IMR-90 (cell line): ENCODE measurements at places on chromosomes 5 and 9.

DNA sequence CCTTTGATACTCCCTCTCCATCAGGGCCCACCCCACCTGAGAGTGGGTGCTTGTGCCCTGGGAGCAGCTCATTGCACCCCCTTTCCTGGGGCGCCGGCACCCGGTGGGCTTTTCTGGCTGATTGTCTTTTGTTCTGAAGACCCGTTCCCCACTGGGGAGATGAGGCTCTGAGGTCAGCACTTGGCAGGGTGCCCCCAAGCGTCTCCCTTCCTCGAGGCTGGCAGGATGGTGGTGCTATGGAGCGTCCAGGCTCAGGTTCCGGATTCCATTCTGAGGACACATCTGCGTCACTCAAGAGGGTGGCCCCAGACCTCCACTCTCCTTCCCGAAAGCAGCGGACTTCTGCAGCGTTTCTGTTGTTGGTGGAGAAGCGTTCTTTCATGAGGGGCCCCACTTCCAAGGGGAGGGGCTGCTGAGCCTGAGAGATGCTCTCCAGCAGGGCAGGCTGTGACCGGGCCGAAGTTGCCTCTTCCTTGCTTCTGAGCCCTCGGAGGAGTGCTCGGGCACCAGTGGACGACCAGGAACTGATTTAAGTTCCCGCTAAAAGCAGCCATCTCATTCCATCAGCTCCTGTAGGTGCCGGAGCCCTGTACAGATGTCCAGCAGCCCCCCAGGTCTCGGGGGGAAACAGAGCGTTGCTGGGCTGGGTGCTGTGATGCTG, 42.2 kb downstream of the COL5A1 start:
- no peak for DNase-seq

GRCh38 chr5:42992088-42992879, 47.8 kb downstream of the ANXA2R start:
- peak; percentile 88 for DNase-seq

- no peak for DNase-seq
Measured at GRCh38 chr5:2272755-2273154, 390.0 kb upstream of the IRX4 start.

DNA sequence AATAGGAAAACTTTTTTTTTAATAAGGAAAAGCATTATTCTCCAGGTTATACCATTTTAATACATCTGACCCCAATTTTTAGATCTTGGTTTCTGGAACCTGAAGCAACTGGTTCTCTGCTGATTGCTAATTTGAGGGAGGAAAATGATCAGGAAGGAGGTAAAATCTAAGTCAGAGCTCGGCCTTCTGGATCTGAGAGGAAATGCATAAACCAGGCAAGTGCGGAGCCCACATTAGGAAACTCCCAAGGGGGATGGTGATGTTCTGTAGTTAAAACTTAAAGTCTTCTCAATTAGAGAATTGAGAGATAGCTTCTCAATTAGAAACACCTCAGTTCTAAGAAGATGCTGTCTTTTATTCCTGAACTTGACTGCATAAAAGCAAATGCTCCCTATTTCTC, 113.5 kb downstream of the TSSK1B start:
- DNase-seq: no peak

DNA sequence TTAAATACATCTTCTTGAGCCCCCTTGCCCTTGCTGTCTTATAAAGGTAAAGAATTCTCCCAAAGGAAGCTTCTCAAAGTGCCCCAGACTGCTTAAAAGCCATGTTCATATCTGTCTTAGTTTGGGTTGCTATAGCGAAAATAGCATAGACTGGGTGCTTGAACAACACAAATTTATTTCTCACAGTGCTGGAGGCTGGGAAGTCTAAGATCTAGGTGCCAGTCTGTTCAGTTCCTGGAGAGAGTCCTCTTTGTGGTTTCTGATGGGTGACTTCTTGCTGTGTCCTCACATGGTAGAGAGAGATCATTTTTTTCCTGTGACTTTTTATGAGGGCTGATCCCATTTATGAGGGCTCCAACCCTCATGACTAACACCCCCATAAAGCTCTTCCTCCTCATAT, 486.7 kb upstream of the ADAMTS16 start:
- DNase-seq: no peak

DNA sequence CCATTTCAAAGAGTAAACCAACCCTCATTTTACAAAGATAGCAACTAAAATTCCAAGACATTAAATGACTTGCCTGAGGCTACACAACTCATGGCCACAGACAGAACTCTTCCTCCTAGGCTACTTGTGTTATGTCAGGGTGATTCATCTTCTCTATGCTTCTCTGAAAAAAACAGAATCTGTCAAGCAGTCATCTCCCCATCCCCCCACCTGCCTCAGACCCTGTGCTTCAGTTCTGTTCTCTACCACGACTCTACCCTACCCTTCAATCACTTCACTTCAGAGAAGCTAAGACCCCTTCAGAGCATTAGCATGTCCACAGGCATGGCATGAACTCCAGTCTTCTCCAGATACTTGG, 277.7 kb upstream of the PTGER4 start:
- DNase-seq: peak; percentile 30

DNA sequence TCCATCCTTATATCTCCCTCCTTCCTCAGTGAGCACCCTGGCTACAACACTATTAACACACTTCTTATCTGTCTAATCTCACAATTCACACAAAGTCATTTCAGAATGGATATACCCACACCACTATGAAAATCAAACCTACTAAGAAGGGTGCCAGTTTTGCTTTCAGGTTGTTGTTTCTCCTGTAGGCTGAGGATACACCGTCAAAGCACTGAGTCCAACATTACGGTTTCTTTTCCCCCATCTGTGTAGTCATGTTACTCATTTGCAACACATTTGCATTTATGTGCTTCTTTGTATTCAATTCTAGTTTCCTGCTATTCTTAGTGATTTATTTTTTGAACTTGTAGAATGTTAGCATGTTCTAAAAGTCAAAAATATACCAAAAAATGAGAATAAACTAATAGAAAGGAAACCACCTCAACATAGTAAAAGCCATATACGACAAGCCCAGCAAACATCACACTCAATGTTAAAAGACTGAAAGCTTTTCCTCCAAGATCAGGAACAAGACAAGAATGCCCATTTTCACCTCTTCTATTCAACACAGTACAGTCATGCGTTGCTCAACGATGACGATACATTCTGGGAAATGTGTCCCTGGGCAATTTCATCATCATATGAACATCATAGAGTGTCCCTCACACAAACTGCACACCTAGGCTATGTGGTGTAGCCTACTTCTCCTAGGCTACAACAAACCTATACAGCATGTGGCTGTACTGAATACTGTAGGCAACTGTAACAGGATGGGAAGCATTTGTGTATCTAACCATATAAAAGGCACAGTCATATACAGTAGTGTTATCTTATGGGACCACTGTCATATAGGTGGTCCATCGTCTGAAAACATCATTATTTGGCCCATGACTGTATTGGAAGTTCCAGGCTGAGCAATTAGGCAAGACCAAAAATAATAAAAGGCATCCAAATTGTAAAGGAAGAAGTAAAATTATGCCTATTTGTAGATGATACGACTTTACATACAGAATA, 6.3 kb downstream of the ROR2 start:
- peak; percentile 8 for DNase-seq

DNA sequence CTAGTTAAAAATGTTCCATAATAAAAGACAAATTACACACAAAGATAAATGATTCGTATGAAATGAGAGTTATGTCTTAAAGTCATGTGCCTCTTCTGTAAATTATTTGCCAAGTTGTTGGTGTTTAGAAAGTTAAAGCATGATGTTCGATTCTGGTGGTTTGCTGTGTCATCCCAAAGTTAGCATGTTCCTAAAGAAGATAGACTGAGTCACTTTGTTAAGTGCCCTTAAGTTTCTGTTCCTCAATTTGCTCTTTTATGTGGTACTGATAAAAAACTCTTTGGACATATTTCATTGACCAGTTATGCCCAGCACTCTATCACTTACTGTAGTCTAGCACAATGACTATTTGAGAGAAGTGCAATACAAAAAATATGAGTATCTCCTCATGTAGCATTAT, 366.9 kb upstream of the ZNF608 start:
- no peak for DNase-seq

- no peak for DNase-seq
Measured at GRCh38 chr9:93037476-93037971, 21.0 kb upstream of the SUSD3 start.

DNA sequence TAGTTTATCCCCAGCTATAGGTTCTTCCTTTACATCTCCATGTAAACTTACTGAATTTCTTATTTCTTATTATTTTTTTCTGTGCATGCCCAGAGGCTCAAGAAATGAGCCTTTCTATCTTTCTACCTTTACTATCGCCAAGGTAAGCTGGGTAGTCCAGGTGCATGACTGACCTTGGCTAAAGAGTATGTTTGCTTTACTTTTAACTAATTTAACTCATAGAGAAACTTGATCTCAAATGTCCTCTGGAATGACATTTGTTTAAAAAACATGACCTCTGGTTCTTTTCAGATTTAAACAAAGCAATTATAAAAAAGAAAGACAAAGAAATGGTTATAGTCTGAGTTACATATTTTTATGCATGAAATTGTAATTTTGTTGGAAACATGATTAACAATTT, 397 bp downstream of the C6 start:
- no peak for DNase-seq

DNA sequence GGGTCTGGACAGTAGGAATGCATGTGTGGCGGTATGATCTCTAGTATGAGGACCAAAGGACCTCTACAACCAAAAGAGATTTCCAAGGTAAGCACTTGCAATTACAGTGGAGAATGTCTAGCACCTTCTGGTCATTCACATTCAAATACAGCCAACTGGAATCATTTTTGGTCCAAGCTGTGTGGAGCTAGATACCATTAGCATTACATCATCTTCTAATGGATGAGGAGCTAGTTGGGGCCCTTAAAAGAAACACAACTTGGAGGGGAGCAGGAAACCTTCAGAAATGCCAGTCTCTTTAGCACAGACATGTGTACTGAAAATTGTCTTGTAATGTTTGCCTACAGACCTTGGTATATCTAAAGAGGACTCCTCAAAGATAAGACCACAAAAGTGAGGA, 244.7 kb downstream of the BNC2 start:
- peak; percentile 67 for DNase-seq

GRCh38 chr5:176397736-176398420, 9.3 kb downstream of the HIGD2A start:
- no peak for DNase-seq

DNA sequence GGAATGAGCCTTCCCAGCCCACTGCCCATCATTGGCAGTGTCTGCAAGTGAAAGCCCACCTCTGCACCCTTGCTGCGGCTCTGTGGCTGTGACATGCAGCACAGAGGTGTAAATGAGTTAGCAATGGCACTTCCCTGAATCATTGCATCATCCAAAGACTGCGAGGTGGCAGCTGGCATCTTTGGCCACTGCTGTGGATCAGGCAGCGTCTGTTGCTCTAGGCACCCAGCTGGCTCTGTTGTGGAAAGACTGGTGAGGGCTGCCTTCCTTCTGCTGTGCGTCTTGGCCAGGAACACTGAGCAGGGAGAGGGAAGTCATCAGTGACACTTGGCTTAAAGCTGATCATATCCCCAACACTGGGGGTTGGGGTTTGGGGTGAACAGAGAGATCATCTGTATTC, 64.5 kb downstream of the MFAP3 start:
- no peak for DNase-seq

GRCh38 chr5:61130289-61130688, 32.0 kb downstream of the SMIM15 start:
- no peak for DNase-seq

GRCh38 chr5:155905364-155905763, 421.6 kb upstream of the SGCD start:
- no peak for DNase-seq

DNA sequence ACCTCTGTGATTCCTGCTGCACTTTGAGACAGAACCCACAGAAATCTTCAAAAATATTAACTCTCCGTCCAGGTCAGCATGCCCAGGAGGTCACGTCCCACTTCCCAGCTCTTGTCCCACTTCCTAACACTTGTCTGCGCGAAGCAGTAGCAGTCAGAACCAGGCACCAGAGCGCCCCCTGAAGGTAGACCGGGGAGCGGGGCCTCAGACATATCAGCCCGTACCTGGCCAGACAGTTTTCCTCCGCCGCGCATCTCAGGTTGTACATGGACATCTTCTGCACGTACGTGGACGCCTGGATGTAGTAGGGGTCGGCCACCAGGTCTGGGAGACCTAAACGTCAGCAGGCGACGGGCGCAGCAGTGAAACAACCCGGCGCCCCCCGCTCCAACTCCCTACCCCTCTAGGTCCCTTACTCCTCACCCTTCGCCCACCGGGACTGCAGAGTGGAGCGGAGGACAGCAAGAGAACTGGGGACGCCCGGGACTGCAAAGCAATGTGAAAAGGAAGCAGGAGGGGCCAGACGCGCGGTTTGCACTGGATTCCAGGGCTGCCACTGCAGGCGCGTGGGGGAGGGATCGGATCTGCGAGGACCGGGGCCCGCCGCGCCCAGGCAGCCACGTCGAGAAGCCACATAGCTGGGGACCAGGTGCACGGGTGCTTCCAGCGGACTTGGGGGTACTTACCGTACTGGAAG, 1.2 kb downstream of the LOX start:
- peak; percentile 76 for DNase-seq

GRCh38 chr5:98540056-98540455, 233.4 kb upstream of the RGMB start:
- peak; percentile 30 for DNase-seq

DNA sequence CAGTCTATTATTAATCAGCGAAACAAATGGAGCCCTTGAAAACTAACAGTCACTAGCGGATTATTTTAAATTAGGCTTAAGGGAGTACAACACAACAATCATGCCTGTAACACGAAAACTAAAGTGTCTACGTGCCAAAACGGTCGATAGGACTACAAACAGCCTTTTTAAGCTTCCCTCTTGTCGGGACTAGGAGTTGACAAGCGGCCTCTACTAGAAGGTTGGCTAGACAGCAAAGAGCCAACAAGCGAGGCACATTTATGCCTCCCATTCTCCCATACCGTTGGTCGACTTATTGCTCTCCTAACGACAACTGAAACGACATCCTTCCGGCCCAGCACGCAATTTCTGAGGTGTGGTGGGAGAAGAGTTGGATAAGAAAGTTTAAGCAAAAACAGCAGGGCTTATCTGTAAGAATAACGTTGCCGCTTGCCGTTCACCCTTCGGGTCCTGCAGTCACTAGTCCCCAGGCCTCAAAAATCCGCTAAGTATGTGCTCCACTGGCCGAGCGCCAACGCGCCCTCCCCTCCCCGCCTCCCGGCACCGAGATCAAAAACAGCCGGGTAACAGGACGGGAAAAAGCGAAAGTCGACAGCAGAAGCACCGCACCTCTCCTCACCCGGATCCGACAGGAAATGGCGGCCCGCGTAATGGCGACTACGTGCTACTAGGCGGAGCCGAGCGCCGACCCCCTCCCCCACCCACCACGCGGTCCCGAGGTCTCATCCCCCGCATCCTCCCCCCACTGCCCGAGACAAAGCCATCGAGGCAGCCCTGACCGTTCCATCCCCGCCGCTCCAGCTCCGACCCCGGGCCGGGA, 813 bp downstream of the HNRNPK start:
- DNase-seq: peak; percentile 81

GRCh38 chr5:147688656-147689356, 93.7 kb downstream of the JAKMIP2 start:
- no peak for DNase-seq

DNA sequence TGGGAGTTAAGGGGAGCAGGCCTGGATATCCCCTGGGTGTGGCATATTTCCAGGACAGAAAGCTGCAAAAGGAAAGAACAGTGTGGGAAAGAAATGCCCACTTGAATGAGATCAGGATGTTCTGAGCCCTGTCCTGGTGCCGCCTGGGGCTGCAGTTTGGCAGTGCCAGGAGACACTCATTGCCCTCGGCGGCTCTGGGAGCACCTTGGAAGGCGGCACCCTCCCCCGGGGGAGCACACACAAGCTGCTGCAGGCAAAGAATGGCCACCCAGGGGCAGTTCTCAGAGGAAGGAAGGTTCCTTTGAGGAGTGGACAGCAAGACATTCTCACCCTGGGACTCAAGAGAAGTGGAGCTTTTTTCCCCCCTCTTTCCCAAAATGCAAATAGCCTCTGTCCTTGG, 305.3 kb downstream of the NTRK2 start:
- no peak for DNase-seq
